GM13976 (cell line): ENCODE measurements at places on chromosomes 1 and 21.

DNA sequence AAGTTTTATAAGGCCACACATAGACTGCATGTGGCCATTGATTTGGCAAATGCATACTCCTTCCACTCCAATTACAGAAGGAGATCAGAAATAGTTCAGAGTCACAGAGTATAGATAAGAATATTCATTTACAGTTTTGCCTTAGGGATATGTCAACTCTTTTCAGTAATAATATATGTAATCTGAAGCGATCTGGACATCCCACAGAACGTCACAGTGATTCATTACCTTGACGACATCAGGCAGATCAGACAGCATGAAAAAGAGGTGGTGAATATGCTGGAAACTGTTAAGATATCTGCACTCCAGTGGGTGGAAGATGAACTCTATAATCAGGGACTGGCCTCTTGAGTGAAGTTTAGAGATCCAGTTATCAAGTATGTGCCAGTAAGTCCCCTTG, 240.4 kb downstream of the DPYD start:
- no peak for DNase-seq

DNA sequence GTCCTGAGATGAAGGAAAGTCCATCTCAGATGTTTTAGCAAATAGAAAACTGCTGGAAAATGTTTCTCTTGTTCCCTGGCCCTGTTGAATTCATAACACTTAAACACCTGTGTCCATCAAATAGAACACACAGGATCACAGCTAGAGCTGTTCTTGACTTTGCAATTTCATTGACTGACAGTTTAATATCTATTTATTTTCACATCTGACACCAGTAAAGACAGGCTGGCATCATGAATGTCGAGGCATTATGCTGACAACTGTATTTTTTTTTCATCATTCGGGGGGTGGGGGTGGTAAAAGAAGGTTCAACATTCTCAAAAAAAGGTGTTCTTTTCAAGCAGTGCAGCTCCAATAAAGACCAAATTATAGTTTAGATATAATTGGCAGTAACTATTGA, 591.2 kb upstream of the PTBP2 start:
- no peak for DNase-seq

- no peak for DNase-seq
Observed at GRCh38 chr21:38272215-38272614, 15.4 kb downstream of the KCNJ15 start.

DNA sequence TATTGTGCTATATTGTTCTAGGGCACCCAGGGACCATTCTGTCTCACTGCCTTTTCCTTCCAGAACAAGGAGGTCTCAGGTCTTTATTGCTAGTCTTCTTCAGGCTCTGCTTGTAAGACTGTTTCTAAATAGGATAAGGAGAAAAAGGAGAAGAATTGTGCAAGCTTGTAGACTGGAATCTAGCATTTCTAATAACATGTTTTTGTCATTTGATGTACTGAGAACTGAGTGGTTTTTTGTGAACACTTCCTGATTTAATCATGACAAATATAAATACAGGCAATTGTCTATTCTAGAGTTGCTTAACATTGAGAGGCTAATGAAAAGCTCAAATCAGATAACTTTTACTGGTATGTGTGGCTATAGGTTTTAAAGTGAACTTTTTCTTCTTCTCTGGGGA, 77.6 kb downstream of the CLIC4 start:
- no peak for DNase-seq

GRCh38 chr1:218837051-218837450, 336.6 kb upstream of the LYPLAL1 start:
- no peak for DNase-seq

GRCh38 chr21:39111931-39112550, 71.2 kb downstream of the PSMG1 start:
- no peak for DNase-seq

DNA sequence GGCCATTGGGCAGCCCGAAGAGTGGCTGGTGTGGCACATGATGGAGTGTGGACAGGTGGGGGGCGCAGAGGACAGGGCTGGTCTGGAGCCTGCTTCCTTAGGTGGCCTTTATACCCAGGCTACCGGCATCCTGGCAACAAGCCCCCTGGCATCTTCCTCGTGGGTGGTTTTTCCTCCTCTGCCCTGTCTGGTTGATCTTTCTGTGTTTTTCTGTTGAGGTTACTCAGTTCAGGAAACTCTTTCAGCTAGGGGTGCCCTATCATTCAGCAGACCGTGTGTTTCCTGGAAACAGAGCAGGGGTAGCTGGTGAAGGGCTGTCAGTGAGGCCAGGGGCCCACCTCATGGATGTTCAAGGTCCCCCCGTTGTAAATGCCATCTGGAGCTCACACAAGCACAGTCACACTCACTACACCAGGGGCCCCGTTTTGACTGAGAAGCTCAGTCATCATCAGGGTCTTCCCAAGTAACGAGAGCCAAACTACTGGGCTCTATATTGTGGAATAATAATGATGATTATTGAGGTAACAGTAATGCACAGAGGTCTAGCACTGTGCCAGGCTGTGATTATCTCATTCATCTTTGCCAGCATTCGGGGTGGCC, at the start of gene KRTAP12-4:
KRTAP12-4 (minus strand) TSS at position 84 of the 600 bp plus-strand sequence; CDS start at position 39, 45 bp downstream.
- DNase-seq, result no peak

DNA sequence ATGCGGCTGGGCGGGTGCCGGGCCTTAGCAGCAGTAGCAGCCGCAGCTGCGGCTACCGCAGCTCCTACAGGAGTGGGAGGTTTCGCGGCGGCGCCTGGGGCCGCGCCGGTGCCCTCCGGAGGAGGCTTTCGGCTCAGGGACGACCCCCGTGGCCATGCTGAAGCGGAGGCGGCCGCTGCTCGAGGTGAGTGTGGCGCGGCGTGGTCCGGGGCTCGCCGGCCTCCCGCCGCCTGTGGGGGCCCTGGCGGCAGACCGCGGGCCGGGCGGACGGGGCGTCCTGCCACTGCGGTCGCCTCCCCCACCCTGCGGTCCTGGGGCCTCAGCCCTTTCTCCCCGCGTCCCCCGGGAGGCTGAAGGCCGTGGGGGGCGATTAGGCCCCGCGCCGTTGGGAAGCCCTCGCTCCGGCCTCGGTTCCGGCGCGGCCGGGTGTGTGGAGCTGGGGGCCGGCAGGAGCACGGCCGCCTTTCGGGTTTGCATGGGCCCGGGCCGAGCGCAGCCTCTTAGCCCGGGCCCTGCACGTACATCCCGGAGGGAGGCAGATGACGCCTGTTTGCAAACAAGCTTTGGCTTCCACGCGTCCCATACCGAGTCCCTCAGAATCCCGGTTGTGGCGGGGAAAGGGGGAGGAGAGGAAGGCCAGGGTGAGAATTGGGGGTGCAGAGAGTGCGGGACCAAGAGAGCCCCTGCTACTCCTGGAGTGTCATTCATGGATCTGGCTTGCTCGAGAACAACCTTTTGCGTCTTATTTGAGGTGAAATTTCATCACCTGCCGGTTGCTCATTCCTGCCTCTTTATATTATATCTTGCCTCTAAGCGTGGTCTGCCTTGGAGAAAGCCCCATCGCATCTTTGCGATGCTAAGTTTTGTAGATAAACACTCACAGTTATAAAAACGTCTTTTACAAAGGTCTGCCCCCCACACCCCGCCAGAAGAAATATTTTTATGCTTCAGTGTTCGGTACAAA, 613 bp downstream of the ZFYVE9 start:
- DNase-seq, result peak; percentile 59

DNA sequence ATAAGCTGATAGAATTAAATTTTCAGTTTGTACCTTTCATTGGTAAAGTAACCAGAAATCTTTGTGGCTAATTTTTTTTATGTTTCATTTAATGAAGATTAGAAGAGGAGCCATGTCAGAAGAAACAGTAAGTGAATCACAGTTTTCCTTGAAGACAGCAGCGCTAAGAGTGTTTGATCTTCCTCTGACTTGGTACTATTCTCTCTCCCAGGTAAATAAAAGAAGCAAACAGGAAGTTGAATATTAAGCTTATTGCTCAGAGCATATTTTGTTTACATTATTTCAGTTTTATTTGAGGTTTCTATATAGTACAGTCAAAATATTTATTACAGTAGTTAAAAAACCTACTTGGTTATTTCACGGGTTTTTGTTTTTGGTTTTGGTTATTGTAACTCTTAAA, 3.7 kb downstream of the MIGA1 start:
- DNase-seq, result no peak

DNA sequence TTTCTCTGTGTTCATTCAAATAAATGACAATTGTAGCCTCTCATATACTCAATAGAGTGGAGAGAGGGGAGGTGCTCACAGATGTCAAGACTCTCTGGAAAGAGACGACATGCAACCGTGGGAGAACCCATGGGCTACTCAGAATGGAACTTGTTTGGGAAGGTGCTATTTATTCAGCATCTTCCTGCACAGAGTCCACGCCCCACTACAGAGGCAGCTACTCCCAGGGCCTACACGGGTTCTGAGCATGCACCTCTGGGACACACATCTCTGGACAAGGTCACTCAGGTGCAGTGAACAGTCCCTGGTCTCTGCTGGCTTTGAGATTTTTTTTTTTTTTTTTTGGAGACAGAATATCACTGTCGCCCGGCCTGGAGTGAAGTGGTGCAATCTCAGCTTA, 64.1 kb downstream of the NID1 start:
- no peak for DNase-seq
